ENCODE measurements at places on chromosomes 7 and 10.

- DNase-seq = no peak
Observed at GRCh38 chr10:69458430-69459100, 7.3 kb downstream of the TSPAN15 start.

GRCh38 chr7:44375926-44376342, 50.5 kb upstream of the CAMK2B start:
- no peak for DNase-seq

DNA sequence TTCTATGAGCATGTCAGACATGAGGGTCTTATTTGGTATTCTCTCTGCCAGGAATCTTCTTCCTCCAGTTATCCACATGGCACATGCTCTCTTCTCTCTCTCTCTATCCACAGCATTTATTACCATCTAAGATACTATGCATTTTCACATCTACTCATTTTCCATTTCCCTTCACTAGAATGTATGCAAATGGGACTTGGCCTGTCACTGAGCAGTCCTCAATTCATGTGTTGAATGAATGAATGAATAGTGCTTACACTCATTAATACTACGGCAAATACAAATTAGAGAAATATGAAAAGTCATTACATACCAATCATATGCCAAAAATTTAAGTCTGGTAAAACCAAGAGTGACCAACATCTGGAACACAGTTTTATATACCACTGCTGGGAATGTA, 34.0 kb downstream of the COA1 start:
- DNase-seq = no peak

DNA sequence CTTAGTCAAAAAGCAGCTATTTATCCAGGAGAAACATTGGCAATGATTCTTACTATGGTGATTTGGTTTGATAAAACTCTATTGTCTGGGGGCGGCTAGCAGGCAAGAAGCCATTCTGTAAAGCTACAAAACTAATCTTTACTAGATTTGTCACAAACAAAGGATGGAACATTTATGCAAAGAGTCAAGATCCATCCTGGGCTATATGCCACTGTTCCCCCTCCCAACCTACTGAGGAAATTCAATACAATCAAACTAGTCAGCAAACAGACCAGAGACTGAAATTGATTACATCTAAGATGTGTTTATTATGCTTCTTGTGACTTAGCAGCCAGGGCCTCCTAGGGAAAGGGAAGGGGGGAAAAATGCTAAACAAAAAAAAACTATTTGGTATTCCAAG, 397.6 kb downstream of the GPAM start:
- DNase-seq = no peak

DNA sequence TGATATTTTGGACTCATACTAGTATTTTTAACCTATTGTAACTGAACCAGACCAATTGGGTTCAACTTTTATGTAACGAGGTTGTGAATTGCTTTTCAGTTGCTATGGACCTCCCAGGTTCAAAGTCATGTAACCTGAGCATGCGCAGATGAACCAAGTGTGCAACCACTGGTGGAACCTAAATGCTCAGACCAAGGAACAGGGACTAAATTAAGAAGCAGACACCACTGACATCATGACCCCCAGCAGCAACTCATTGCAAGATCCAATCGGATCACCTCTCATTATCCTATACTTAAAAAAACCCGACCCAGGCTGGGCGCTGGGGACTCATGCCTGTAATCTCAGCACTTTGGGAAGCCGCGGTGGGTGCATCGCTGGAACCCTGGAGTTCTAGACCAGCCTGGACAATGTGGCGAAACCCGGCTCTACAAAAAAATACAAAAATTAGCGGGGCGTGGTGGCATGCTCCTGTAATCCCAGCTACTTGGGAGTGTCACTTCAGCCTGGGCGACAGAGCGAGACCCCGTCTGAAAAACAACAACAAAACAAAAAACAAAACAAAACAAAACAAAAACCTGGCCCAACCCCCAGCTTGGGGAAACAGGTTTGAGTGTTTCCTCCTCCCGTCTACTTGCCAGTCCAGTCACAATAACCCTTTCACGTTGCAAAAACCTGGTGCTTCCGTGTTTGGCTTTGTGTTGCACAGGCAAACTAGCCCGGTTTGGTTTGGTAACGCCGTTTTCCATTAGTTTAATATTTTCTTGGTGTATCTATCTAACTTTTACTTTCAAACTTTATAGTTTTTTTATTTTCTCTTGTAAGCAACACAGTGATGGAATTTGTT, 11.3 kb upstream of the ZNF518A start:
- DNase-seq = no peak

DNA sequence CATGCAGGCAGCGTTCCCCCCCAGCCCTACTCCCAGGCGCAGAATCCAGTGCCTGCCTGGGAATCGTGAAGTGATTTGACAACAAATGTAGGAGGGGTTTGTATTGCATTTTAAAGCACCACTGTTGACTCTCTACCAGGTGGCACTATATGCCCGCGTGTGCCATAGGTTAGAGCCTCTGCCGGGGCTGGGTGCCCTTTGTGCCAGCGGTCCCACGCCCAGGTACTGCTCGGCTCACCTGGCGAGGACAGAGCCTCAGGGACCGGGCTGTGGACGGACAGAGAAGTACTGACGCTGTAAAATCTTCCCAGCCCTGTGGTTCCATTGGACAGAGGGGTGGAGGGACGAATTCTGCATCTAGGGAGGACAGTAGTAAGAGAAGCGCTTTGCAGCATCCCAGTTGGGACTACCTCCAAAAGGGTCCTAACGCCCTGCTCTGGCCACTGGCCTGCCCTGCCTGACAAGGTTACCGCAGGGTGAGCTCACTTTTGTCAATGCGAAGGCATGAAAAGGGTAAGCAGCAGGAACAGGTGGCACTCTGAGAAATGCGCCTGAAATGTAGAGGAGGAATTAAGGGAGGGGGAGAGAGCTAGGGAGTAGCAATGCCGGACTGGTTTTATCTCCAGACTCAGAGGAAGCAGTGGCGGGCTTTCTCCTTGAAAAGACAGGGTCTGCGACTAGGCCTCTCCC, 788 bp upstream of the CACNA2D1 start:
- DNase-seq = no peak

GRCh38 chr10:117005026-117005526, at the start of gene SHTN1:
TSS of gene SHTN1 (minus strand) at chr10:117005187. CDS start at chr10:117005079, 108 bp downstream.
- no peak for DNase-seq

- DNase-seq = no peak
Observed at GRCh38 chr7:47714669-47715607, 133.0 kb upstream of the TNS3 start.

- DNase-seq = no peak
Observed at GRCh38 chr7:105906695-105907094, 30.3 kb upstream of the ATXN7L1 start.

DNA sequence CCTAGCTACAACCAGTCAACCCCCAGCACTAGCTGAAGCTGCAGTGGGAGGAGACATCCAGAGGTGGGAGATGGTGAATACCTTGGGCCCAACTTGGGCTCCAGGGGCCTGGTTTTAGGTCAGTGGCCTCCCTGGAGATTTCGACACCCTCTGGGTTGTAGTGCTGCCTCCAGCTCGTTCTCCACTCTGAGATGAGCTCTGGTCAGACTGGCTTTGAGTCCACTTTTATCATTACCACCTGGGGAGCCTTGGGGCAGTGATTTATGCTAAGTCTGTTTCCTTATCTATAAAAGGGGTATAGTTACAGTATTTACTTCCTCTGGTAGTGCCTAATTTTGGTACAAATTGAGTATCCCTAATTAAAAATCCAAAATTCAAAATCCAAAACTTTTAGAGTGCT, 22.8 kb downstream of the PPIA start:
- no peak for DNase-seq

DNA sequence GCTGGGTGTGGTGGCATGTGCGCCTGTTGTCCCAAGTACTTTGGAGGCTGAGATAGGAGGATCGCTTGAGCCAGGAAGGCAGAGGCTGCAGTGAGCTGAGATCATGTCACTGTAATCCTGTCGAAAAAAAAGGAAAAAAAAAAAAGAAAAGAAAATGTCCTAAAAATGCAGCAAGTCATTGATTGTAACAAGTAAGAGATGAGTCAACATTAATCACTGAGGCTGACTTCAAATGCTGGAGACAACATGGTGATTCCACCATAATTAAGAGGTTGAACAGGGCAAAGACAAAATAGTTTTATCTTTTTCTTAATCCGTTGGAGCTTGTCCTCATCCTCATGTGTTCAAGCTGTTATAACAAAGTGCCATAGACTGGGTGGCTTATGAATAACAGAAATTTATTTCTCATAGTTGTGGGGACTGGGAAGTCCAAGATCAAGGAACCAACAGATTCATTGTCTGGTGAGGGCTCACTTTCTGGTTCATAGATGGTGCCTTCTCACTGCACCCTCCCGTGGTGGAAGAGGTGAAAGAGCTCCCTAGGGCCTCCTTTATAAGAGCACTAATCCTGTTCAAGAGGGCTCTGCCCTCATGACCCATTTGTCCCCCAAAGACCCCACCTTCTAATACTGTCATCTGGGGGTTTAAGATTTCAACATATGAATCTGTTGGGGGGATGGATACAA, 60.3 kb downstream of the TBXAS1 start:
- DNase-seq = no peak

GRCh38 chr10:130763491-130763890, 548.0 kb downstream of the TCERG1L start:
- DNase-seq = no peak

- DNase-seq = no peak
Observed at GRCh38 chr7:139431010-139431409, 52.5 kb downstream of the KLRG2 start.

DNA sequence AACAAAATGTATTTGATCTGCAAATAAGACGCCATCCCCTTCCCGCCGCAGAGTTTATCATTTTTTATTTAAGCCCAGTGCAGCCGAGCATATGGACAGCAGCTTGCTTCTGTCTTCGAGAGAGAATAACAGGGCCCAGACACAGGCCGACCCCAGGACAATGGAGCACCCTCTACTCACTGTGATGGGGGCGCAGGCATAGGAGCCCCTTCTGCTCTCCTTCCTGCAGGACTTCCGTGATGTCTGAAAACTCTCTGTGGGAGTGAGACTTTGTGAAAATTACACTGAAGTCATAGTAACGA, 134.8 kb downstream of the OAT start:
- no peak for DNase-seq

DNA sequence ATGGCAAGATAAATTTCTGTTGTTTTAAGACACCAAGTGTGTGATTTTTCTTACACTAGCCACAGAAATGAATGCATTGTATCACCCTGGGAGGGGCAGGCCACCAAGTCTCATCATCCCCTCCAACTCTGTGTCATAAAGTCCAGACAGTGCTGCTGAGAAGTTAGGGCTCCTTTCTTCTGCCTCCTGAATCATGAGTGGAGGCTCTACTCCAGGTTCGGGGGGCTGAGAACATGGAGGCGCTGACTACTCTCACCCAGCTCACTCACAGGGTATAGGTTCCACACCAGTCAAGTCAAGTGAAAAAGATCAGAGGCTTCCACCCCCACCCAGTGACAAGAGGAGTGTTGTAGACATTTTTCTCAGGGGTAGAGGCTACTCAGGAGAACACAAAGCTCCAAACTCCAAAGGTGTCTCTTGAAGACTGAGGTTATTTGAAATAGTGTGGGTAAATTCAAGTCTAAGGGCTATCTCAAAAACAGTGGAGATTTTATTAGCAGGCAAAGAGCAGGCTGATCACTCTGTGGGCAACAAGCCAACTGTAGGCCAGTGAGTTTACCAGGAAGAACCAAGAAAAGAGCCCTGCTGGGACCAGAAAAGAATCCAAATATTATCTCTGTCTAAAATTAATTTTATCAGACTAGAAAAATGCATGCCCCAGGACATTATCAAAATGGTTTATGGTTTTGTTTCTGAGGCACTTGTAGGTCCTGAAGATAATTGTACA, 118.6 kb upstream of the RET start:
- DNase-seq = no peak

GRCh38 chr7:13257661-13258060, 570.2 kb downstream of the ARL4A start:
- DNase-seq = no peak

DNA sequence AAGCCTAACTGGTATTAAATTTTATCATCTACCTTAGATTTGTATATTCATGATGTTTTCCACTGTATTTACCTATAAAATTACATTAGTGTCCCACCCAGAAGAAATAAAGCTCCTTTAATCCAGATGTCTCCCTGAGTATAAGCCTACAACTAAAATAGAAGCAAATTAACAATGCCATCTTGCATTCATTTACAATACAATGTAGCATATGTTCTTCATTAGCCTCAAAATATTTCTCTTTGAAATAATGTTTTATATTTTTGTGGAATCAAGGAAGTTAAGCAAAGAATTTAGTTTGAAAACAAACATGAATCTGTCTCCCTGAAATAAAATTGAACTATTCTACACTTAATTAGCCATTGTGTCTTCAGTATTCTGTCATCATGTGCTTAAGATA, 112.3 kb downstream of the CACNA2D1 start:
- DNase-seq = no peak

DNA sequence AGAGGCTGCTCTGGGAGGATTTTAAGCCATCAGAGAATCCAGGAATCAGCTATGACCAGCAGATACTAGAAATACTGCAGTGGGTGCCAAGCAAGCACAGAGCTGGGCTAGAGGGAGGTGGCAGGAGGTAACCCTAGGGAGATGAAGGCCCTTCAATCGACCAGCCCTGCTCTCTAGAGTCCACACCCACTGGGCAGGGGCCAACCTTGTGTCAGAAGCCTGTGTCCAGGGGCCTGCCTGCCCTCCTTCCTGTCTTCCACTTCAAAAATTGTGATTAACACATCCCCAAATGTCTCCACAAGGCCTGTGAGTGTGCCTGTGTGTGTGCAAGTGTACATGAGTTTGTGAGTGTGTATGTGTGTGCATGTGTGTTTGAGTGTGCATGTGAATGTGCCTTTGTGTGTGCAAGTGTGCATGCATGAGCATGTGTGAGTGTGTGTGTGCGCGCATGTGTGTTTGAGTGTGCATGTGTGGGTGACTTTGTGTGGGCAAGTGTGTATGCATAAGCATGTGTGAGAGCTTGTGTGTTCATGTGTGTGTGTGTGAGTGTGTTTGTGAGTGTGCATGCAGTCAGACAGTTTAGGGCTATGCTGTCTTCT, 367.7 kb downstream of the SFMBT2 start:
- no peak for DNase-seq

DNA sequence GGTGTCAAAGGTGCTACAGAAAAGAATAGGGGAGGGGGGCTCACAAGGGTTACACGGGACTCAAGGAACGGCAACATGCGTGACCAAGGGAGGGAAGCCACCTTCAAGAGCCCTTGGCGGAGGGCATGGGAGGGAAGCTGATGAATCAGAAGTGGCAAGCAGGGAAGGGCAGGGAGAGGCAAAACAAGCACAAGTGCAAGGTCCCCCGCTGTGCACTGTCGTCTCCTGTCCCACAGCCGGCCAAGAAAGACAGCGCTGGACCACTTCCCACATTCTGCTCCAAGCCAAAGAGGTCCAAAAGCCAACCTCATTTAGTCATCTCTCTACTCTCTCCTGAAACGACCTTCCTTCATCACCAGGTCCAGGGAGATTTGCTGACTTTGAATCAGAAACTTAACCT, 102.7 kb downstream of the CALN1 start:
- no peak for DNase-seq

Measured in stimulated activated naive CD4-positive, alpha-beta T cell treated with Interleukin-2 at 50 U/mL for 16 hours (primary cell).